Glutamatergic neuron (in vitro differentiated cells): ENCODE measurements at places on chromosomes 1 and 21.

GRCh38 chr1:21021311-21021710 is 155.4 kb downstream of the EIF4G3 start:
- peaks cover 5% of the 10 kb centered on the region for H3K36me3 ChIP-seq
- no peaks in the 10 kb centered on the region for H3K27me3 ChIP-seq
- no peak overlapping the region for H3K4me3 ChIP-seq
- no peak for DNase-seq

DNA sequence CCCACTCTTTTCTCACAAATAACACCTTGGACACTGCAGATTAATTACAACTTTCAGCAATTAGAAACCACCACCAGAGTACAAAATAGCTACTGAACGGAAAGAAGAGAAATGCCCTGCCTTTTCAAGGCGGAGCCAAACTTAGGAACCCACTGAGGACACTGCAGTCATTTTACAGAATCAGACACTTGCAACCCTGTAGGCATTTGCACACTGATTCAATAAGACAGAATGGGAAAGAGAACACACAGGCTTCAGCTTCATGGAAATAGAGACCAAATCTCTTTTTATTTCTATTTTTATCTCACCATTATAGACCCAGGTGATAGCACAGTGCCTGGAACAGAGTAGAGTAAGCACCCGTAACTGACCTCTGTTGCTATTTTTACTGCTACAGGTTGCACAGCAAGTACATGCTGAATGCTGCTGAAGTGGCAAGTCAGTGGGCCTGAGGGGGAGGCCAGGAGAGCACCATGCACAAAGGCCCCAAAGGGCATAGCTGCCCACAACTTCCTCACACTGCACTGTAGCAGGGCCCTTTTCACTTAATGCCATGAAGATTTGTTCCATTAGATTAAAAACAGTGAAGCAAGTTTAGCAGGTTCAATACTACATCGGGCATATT is 50.7 kb upstream of the EDARADD start:
- H3K27me3 ChIP-seq: no peaks in the 10 kb centered on the region
- no peak overlapping the region for H3K4me3 ChIP-seq
- DNase-seq: no peak
- no peaks in the 10 kb centered on the region for H3K4me1 ChIP-seq

DNA sequence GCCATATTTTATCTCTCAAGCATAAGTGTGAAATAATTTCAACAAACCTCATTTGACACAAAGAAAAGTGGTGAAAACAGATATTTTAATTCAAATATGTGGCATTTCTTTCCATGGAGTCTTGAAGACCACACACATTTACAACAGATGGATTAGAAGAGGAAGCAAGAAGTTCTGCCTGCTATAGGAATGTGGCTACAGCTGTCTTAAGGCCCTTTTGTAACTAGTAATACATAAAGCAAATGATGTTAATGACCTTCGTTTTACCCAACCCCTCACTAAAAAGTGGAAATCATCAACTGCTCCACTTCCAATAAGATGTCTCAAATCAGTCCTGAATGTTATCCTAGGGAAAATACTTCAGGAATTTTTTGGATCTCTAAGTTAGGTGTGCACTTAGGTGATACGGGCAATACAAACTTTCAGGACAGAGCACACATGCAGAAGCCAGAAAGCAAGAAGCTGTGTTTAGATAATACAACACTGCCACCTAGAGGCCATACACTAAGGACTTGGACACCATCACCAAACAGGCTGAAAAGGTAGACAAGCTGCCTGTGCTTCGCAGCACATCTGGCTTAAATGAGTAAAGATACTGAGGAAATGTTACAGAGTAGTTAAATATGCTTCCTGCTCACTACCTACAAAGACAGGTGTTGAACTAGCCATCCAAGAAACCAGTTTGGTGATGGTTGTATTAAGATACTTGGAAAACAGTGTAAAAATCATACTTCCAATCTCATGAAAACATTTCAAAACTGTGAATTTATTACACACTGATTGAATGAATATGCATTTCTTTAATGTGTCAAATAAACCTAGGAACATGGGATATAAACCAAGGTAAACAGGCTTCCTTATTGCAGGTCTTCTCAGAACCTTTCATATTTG is 24.4 kb downstream of the RRAGC start:
- DNase-seq: no peak
- no peaks in the 10 kb centered on the region for H3K27me3 ChIP-seq
- H3K4me3 ChIP-seq: no peak overlapping the region
- H3K27ac ChIP-seq: no peak overlapping the region

DNA sequence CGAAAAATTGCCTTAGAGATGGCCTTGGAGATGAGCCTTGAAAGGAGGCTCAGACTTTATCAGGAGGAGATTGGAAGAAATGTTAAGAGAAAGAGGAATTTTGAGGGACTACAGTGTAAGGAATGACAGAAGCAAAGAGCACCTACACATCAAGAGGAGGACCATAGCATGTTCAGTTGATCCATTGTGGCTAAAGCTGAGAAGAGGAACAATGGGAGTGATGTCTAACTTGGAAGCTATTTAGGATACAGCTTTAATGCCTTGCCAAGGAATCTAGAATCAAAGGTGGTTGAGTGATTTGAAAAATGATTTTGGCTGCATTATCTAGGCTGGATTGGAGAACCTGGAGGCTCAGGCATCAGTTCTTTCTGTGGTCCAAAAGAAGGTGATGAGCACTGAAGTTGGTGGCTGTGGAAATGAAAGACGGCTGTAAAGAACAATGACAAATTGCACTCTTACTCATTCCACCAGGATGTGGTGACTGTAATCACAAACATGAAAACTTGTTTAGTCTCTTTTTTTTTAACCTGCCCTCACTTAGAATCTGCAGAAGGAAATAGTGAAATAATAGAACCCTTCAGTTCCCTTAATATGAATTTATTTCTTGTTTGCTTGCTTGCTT is 11.3 kb downstream of the FAM20B start:
- H3K4me3 ChIP-seq: no peak overlapping the region
- DNase-seq: no peak
- H3K27ac ChIP-seq: no peak overlapping the region
- H3K27me3 ChIP-seq: peaks cover 3% of the 10 kb centered on the region

DNA sequence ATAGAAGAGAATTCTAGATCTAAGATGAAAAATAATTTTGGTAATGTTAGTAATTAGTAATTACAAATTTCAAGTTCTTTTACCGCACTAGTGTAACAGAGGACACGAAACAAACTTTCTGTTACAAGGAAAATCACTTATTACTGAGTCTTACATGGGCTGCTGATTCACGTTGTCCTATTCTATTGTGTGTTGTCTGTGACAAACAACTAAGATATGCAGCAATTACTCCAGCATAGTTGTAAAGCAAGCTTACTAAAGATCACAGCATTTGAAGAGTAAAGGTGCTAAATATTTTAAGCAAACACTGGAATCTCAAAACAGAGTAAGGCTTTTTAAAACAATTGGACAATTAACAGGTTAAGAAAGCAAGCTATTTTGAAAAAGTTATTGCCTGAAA is 502.3 kb downstream of the KCNT2 start:
- no peak overlapping the region for H3K4me3 ChIP-seq
- no peak for DNase-seq
- peaks cover 7% of the 10 kb centered on the region for H3K36me3 ChIP-seq

- H3K4me3 ChIP-seq: no peak overlapping the region
- no peak for DNase-seq
- H3K27me3 ChIP-seq: peaks cover 3% of the 10 kb centered on the region
- H3K36me3 ChIP-seq: no peaks in the 10 kb centered on the region
- H3K27ac ChIP-seq: no peak overlapping the region
Measured at GRCh38 chr1:160676869-160677597, 30.2 kb upstream of the SLAMF1 start.
